ENCODE measurements at places on chromosomes 6 and 20.
A peak's percentile ranks its signal among the peaks of the same experiment; 100 is the strongest.

DNA sequence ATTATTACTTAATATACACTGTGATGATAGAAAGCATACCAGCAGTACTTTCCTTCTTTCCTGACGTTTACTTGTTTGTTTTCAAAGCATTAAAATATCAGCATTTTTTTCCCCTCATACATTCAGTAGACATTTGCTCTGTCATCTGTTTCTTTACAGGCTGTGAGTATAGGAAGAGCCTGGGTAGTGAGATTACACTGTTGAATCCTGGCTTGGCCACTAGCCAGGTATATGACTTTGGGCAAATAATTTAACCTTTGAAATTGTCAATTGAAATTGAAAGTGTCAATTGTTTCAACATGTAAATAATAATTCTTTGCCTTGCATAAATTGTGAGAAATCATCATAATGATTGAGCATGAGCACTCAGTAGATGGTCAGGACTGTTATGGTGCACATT, 336.2 kb downstream of the CDKAL1 start:
- no peak for DNase-seq

DNA sequence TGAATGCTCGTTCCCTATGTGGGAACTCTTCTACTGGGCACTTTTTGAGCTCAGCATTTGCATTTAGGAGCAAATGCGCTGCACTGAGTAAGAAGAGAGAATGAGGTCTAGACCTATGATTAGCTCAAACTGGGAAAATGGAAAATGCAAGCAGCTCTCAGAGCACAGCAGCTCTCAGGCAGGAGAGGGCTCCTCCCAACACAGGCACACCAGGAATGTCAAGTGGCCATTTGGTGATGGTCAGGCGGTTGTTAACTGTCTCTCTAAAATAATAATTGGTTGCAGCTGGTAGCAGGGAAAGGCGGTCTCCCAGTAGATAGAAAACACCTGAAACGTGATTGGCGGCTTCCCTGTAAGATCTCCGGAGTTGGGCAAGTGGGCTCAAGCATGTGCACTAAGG, 162.0 kb upstream of the ECI2 start:
- DNase-seq, result peak; percentile 2

- DNase-seq, result no peak
Observed at GRCh38 chr6:162294029-162294428, 433.5 kb downstream of the PRKN start.

DNA sequence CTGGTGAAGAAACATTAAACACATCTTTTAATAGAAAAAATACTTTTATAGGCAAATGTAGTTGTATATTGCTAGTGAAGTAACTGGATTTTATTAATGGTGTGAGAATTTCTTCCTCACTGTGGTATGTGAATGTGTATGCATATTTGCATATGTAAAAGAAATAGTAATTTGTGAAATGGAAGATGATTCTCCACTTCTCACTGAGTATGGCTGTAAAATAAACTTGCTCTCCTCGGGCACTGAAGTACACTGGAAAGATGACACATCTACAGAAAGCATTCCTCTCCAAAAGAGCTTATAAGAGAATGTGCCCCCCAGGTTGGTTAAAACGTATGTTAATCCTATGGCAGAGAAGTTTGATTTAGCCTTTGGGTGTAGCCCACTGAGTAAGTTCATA, 155.5 kb downstream of the LPA start:
- DNase-seq, result no peak

- DNase-seq, result no peak
Observed at GRCh38 chr6:118644007-118644406, 7.4 kb downstream of the CEP85L start.
